NCI-H526 treated with DMSO at 0.1 percent for 48 hours (cell line): ENCODE measurements at places on chromosomes 13 and 19.

GRCh38 chr19:45419895-45420294, 3.8 kb downstream of the ERCC1 start:
- DNase-seq, result no peak

GRCh38 chr13:113369881-113370280, 6.0 kb upstream of the GRTP1 start:
- DNase-seq, result no peak

DNA sequence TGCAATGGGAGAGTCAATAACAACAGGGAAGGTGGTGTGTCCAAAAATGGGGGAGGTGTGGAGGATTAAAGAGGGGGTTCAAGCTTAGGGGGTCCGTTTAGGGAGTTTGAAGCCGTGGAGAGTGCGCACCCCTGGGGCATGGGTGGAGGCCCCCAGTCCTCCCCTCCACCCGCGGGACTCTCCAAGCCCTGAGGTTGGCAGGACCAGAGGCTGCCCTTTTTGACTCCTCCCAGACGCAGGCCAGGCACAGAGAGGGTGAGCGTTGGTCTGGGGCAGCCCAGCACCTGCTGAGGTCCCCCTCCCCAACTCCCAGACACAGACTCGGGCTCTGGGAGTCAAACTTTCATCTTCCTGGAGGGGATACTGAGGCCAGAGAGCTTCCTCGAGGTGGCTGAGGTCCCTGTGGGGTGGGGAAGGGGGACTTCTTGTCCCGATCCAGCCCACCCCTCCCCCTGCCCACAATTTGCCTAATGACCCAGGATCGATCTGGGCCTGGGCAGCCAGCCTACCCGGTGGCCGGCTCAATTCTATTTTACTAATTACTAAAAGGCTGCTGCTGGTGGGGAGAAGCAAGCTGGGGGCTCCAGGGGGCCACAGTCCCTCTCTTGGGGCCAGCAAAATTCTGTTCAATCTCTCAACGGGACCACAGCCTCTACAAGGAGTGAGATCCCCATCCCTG, 2.8 kb upstream of the ONECUT3 start:
- no peak for DNase-seq

DNA sequence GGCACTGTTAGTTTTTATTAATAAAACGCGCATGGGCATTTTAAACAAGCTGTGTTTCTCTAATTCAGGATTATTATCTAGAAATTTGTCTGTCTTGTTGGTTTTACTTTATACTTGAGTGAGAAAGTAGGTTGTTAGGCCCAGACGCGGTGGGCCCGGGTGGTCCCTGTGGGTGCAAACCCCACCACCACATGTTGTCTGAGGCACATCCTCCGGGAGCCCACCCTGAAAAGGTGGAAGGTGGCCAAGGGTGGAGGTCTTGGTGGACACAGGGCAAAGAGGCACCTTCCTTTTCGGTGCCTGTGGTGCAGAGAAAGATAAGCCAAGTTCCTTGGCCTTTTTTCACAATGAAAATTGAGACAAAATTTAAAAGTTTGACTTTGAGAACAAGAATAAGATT, 16.6 kb downstream of the ATP4B start:
- no peak for DNase-seq

GRCh38 chr19:35228177-35228930, at the start of gene FAM187B:
TSS of gene FAM187B (minus strand) at chr19:35228739. CDS start at chr19:35228680, 59 bp downstream.
- DNase-seq, result no peak

DNA sequence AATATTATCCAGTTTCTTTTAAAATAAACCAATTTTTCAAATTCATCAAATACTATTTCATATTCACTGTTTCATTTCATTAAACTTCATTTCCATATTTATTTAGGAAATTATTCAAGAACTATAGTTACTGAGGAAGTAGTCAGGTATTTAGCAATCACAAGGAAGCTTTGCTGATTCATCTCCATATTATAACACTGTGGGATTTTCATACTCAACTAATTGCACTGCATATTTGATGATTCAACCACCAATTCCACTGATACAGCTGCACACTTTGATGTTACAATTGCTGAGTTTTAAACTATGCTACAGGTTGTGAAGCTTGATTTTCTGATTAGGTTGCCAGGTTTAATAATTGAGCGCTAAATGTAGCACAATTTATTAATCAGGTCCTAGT, 556.8 kb upstream of the SLITRK1 start:
- DNase-seq, result no peak

DNA sequence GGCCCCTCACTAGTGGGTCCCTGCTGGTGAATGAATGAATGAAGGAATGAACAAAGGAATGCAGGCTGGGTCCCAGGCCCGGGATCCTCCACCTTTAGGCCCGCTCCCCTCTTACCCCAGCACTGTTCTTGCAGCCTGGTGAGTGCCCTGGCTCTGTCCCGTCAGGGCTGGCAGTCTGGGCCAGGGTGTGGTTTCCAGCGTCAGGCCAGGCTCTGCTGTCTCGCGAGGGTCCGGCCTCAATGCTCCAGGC, 317 bp downstream of the LYL1 start:
- no peak for DNase-seq

DNA sequence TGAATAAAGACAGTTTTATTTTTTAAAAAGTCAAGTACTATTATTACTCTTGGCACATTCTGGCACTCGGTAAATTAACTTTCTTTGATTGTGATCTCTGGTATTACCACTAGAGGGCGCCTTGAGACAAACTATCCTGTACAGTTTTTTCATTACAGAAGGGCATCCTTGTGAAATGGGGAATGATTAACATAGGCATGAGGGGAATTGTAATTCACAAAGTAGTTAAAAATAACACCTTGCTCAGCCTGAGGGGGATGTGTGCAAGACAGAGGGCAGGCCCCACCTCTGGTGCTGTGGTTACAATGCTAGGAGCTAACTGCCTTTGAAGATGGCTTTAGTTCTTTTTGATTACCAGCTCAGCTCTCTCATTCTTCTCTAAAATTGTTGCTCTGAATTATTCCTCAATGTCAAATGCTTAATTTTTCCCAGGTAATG, 24.2 kb upstream of the C1QTNF9B start:
- peak; percentile 15 for DNase-seq

DNA sequence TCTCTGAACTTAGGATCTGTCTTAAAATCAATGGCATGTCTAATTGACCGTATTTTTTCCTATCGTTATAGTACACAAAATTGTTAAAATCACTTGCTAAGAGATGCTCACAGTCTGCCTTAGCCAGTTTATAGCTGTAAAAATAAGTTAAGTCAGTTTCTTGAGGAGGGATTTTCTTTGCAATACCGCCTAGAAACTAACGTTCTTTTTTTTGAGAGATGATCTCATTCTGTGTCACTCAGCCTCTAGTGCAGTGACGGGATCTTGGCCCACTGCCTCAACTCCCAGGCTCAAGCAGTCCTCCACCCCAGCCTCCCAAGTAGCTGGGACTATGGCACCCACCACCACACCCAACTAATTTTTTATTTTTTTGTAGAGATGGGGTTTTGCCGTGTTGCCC, 4.4 kb downstream of the CKAP2 start:
- DNase-seq, result no peak

GRCh38 chr19:3365836-3366752, at the start of gene NFIC:
TSS of gene NFIC (plus strand) at chr19:3366583. CDS start at chr19:3366637, 54 bp downstream.
- DNase-seq, result peak; percentile 12

GRCh38 chr19:55838251-55838650, 1.9 kb downstream of the NLRP4 start:
- DNase-seq, result no peak

GRCh38 chr19:1360818-1361461, 22.8 kb upstream of the NDUFS7 start:
- no peak for DNase-seq

GRCh38 chr19:34989298-34989697, 10.8 kb upstream of the GRAMD1A start:
- no peak for DNase-seq
